Neural progenitor cell (in vitro differentiated cells): ENCODE measurements at places on chromosomes 7 and 10.

DNA sequence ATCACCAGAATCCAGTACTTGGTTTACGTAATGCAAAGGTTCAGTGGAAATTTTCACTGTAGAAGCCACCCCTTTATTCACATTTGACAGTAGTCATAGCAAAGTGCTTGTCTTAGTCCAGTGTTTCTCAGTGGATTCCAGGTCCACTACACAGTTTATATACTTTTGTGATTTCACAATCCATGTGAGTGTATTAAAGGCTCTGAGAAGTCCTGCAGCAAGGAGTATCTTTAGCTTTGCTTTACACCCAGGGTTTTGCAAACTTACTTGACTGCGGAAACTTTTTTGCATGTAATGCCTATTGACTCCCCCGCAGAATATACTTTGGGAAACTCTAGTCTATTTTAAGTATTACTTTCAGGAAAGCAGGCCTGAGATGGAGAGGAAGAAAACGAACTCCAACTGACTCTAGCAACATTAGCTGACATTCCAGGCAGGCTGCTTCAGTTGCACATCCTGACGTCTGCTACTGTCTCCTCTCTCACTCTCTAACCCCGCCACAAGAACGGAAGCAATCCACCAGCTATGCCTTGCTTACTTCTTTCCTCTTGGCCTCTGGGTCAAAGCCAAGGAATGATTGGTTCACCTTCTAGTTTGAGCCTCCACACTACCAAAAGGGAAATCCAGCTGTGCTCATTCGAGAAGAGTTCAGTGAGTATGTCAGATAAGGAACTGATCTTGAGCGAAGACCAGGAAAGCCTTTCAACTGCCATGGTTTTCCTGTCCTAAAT lies 6.2 kb downstream of the PLXNA4 start:
- no peak for DNase-seq

- no peak for DNase-seq
Measured at GRCh38 chr10:125001313-125002046, 59.6 kb downstream of the ZRANB1 start.

- DNase-seq = no peak
Measured at GRCh38 chr7:94332571-94332970, 62.1 kb upstream of the COL1A2 start.

DNA sequence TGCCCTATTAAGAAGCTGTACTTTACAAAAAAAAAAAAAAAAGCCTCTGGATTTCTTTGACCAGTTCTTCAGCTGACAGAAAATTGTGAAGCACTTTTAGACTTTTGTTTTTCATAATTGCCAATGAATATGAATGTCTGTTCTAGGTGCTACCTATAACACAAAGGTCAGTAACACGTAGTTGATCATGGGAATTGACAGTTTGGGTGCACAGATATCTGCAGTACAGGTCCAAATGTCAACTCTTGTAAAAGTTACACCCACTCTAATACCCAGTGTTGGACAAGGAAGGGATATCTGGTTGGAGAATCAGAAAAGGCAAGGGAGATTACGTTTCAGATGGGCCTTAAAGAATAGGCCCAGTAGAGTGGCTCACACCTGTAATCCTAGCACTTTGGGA lies 1.8 kb downstream of the REEP3 start:
- DNase-seq = no peak

- DNase-seq = no peak
Measured at GRCh38 chr7:7792056-7792455, 73.6 kb upstream of the RPA3 start.

GRCh38 chr7:30365621-30366020 lies 81.2 kb downstream of the ZNRF2 start:
- no peak for DNase-seq
